Astrocyte (in vitro differentiated cells and primary cell): ENCODE measurements at places on chromosomes 4 and X. TPM values are rescaled to one million over a fixed set of nuclear protein-coding genes. Genes with fewer than 3 reads are reported as not detected.

Gene LINC00632
- total RNA-seq, result 318 and 375 TPM in 2 replicates

Gene SLC10A4
- total RNA-seq, result 0.16 and 0.26 TPM in 2 replicates

Gene MBTPS2
- 18.8 and 19.8 TPM in 2 replicates for total RNA-seq

Gene FATE1
- total RNA-seq, result not detected in 2 replicates

Gene TNMD
- not detected in 2 replicates for total RNA-seq

Gene KDR
- total RNA-seq, result 2.5 TPM in 2 replicates

Gene UCP1
- 0.34 and 0.46 TPM in 2 replicates for total RNA-seq

Gene UGT2B15
- not detected in 2 replicates for total RNA-seq

Gene TSR2
- total RNA-seq, result 25.5 and 28.7 TPM in 2 replicates

Gene PJA1
- 26.9 and 28.9 TPM in 2 replicates for total RNA-seq

Gene S100P
- not detected in 2 replicates for total RNA-seq

Gene ZCCHC18
- total RNA-seq, result 0.98 and 2.1 TPM in 2 replicates

Gene MAMLD1
- total RNA-seq, result 6.6 TPM in 2 replicates

Gene PARM1
- 1.2 and 2.4 TPM in 2 replicates for total RNA-seq

Gene CAPN6
- 3.9 and 9.4 TPM in 2 replicates for total RNA-seq

Gene TEX11
- not detected in 2 replicates for total RNA-seq

Gene RS1
- total RNA-seq, result not detected in 2 replicates

Gene DMP1
- 0.10 and 0.11 TPM in 2 replicates for total RNA-seq

Gene SMIM10L2A
- 0.18 and 0.48 TPM in 2 replicates for total RNA-seq

Gene NUP62CL
- 0.52 TPM in 1 of 2 replicates, not detected in the other for total RNA-seq

Gene DMRTC1
- total RNA-seq, result not detected in 2 replicates

Gene L1CAM
- 347 and 353 TPM in 2 replicates for total RNA-seq

Gene STATH
- total RNA-seq, result not detected in 2 replicates

Gene ZFP92
- total RNA-seq, result 0.26 and 0.27 TPM in 2 replicates
